IPS-NIHi11 (cell line): ENCODE measurements at places on chromosomes 6 and 20.

DNA sequence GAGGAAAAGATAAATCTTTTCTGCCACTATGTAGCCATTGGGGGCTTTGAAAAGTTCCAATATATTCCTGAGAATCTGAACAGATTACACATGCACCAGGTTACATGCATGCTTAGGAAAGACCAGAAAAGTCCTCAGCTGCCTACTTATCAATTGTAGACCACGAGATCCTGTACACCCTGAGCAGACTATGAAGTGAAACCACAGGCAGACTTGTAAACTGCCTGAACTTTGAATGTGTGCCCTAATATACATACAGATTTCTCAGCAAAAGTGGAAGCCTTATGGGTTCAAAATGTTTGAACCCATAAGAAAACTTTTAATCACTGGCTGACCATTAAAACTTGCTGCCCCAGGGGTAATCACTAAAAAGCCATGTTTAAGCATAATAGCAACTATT, 273.5 kb upstream of the RUNX2 start:
- no peak for DNase-seq

- no peak for DNase-seq
Observed at GRCh38 chr6:20866036-20866435, 331.8 kb downstream of the CDKAL1 start.

DNA sequence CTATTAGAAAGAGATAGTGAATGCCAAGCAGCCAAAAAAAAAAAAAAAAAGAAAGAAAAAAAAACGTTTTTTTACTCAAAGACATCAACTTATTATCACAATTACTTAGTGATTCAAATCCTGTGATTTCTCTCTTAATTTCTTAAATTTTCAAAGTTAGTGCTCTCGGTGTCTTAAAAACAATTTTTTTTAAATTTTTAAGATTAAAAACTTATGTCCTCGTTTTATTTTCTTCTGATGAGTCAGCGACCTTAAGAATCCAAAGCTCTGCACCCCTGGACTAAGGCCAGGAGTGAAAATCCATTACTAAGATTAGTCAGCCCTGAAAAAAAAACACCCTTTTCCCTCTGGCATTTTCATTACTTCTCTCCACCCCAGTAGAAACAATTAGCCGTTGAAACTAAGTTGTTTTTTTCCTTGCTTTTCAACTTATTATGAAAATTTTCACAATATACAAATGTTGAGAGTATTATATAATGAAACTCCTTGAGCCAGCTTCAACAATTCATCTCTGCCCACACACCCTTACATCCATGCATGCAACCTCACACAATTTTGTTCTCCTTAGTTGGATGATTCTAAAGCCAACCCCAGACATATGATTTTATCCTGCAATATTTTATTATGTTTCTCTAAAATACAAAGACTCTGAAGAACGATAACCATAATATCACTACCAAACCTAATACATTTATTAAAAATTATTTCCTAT, 85.6 kb upstream of the CARMIL1 start:
- DNase-seq, result peak; percentile 35

- DNase-seq, result no peak
Observed at GRCh38 chr6:97110149-97110548, 172.9 kb downstream of the MMS22L start.

GRCh38 chr20:60540591-60540990, 582.4 kb downstream of the CDH26 start:
- no peak for DNase-seq

GRCh38 chr6:108476376-108476775, 84.3 kb upstream of the FOXO3 start:
- no peak for DNase-seq

DNA sequence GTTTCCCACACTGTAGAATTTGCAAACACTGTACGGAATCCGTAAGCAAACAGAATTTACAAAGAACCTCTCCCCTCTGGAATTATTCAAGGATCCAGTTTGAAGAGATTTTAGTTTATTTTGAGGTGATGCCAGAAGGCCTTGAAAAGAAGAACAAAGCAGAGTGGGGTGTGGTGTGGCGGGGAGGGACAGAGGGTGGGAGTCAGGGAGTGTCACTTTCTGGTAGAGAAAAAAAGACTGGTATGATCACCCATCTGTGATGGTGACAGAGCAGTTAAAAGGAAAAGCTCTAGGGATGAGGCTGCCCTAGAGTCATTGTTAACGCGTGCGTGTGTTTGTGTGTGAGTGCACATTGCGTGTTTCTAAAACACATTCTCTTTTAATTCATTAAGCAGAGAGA, 97.0 kb upstream of the F13A1 start:
- no peak for DNase-seq

- DNase-seq, result no peak
Observed at GRCh38 chr6:121205569-121205968, 128.7 kb downstream of the TBC1D32 start.

GRCh38 chr6:99151634-99152346, 197.7 kb downstream of the FAXC start:
- DNase-seq, result peak; percentile 68

GRCh38 chr20:56933331-56933698, 304.2 kb downstream of the TFAP2C start:
- no peak for DNase-seq

GRCh38 chr6:161543684-161544309, 269.9 kb upstream of the AGPAT4 start:
- no peak for DNase-seq

DNA sequence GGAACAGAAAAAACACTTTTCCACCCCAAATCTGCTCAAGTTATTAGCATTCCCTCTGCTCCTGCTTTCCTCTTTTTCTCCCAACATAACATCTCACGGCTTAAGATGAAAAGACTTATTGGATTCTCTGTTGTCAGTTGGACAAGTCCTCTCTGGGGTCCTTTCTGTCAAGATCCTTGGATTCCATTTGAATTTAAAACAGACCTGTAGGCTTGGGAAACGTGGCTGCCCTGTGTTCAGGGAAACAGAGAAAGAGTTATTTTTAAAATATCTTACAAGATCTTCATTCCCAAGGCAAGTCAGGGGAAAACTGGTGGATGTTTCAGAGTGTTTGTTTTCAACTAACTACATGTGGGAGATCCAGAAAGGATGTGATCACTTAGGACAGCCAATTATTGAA, 322.9 kb downstream of the SAMD5 start:
- DNase-seq, result no peak

DNA sequence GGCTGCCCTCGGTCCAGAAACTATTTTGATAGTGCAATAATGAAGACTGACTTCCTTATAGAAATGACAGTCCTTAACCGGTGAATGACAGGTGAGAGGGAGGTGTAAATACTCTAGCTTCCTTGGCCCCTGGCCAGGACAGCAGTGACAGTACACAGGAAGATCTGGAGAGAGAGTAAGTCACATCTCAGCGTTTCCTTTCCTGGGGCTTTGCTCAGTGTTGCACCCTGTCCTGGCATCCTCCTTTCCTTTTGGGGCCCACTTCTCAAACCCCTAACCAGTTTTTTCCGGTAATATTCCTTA, 336.9 kb downstream of the CD83 start:
- DNase-seq, result no peak

DNA sequence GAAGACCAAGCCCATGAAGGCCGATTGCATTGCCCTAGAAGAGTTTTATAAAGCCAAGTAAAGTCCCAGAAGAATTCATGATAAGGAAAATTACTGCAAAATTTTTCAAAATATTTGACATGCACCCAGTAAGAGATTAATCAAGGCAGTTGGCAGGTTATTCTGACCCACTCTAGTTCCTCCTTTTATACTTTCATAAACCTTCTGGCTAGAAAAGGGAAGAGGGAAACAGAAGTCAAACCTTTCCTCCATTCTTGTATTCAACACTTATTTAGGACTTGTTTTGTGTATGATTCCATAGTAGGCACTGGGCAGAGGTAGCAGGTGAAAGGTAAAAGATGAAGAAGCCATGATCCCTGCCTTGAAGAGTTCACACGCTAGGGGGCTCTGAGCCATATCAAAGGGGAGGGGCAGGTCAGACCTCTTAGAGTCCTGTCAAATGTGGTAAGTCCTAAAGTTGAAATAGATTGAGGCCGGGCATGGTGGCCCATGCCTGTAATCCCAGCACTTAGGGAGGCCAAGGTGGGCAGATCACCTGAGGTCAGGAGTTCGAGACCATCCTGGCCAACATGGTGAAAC, 85.4 kb downstream of the NDUFAF5 start:
- DNase-seq, result no peak

GRCh38 chr20:38293491-38294065, 10.4 kb upstream of the BPI start:
- peak; percentile 72 for DNase-seq

GRCh38 chr6:154474648-154475428, 35.6 kb downstream of the CNKSR3 start:
- no peak for DNase-seq

- no peak for DNase-seq
Observed at GRCh38 chr6:138264372-138264880, 46.1 kb upstream of the PBOV1 start.

DNA sequence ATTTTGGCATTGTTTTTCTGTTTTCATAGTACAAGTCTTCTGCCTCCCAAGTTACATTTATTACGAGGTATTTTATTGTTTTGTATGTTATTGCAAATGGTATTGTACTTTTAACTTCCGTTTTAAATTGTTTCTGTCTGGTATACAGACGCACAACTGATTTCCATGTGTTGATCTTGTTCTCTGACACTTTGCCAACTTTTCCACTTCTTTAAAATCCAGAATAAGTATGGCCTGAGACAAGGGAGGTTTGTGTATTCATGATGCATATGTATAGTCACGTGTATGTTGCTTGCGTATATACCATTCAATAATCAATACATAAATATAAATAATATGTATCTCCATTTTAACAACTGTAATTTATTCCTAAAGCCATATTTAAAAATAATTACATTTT, 41.2 kb downstream of the THBS2 start:
- no peak for DNase-seq
